ENCODE measurements at places on chromosomes 4 and X.

DNA sequence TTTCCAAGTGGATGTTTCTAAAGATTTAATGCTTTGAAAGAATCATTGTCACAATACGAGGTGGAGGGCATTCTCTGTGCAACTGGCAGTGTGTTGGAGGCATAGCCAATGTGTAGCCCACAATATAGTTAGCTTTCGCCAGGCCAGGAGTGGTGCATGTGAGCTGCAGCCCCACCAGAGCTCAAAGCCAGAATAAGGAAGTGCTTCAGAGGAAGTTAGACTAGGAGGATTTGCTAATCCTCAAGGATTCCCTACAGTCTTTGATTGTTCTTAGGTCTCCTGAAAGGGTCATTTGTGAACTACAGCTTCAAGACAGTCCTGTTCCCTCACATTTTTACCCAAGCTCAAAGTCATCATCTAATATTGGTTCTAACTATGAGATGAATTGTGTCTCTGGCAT lies 16.4 kb downstream of the TRPC5OS start:
- no peak for DNase-seq

GRCh38 chrX:37800717-37801116 lies 20.9 kb downstream of the CYBB start:
- peak; percentile 85 for DNase-seq

DNA sequence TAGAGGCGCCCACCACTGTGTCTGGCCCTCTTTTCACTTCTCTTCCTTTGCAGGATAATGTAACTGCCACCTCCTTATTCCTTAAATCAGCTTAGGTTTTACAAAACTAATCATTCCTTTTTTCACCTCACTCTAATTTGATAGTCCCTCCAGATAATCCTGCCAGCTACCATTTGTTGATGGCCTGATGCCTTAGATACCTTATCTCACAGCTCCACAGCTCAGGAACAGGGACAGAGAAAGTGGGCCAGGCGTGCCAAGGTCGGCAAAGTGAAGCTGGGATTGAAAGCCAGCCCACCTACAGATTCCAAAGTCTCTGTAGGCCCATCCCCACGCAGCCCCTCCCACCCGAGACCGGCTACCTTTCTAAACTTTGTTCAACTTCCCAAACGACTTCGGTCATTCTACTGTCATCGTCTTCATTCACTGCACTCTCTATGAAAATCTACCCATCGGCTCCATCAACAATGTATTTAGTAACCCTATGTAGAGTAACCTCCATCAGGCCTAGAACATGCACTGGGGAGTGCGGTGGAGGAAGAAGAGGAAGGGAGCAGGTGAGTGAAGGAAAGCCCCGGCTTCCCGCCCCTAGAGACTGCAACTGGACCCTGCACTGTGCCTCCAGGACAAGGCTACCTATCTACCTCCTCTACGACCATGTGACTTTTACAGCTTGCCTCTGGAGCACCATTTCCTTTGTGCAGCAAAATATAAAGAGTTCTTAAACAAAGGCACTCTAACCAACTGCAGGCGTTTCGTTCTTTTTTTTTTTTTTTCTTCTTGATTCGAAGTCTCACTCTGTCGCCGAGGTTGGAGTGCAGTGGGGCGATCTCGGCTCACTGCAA lies 1.5 kb downstream of the CASP6 start:
- DNase-seq = no peak

DNA sequence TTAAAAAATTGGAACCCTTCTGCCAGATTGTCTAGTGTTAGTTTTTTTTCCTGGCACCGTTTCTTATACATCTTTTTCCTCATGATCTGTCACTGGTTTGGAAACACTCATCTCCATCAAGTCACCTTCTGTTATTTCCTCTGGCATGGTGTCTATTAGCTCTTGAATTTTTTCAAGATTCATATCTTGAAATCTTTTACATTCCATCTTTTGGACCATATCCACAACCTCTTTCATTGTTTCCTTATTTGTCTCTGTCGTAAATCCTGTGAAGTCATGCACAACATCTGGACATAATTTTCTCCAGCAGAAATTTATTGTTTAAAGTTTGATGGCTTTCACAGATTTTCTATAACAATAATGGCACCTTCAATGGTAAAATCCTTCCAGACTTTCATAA lies 10.2 kb upstream of the TMEM185A start:
- DNase-seq = no peak

DNA sequence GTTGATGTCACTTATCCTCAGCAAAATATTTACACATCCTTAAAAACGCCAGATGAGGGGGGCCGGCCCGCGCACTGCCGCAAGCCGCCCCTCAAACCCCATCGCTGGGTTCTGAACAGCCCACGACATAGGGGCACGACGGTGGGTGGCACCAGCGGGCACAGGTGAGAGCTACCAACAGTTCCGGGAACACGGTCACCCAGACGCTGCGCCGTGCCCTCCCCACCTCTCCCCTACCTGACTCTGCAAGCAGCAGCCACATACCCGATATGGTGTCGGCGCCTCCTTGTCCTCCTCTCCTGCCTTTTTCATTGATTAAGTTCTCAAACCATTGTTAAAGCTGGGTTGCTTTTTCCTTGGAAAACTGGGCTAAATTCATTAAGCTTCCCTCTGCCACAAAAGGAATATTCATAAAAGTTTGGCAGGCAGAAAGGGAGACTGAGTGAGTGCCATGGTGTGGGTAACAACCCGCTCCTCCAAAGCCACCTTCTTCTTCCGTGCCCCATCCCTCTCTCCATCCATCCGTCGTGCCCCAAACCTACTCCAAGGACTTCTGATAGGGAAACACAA lies 1.4 kb downstream of the RAI2 start:
- DNase-seq = no peak

GRCh38 chrX:153571534-153571908 lies 27.4 kb downstream of the CCNQ start:
- DNase-seq = no peak

DNA sequence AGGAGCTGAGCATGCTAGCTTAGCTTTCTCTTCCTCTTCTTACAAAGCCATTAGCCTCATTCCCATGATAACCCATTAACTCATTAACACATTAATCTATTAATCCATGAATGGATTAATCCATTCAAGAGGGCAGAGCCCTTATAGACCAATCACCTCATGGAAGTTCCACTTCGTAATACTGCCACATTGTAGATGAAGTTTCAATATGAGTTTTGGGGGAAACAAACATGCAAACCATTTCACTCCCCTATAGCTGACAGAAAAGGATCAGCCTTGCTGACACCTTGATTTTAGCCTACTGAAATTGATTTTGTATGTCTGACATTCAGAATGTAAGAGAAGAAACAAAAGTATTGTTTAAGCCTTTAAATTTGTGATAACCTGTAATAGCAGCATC lies 251.8 kb upstream of the GALNTL6 start:
- DNase-seq = no peak

DNA sequence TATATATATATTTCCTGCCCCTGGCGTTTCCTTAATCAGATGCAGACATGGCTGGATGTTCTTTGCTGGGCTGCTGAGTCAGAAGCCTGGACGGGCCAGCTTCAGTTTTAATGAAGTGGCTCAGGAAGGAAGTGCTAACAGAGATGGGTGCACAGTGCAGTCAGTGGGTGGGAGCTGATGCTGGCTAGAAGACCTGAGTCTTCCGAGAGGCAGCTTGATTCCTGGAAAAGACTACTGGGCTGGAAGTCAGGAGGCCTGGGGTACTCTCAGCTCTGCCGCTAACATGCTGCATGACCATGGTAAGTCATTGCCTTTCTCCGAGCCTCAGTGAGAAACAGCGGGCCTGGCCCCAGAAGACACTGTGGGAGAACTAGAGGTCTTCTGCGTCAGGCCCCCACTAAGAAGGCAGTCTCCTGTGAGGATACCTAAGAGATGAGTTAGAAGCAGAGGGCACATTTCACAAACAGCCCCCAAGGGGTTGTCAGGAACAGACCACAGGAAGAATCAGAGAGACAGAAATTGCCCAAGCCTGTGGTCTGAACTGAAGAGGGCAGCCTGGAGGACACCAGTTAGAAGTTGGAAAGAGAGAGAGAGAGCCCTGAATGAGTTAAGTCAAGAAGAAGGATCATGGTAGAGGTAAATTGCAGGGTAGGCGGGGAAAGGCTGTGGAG lies 8.3 kb upstream of the CD40LG start:
- no peak for DNase-seq

DNA sequence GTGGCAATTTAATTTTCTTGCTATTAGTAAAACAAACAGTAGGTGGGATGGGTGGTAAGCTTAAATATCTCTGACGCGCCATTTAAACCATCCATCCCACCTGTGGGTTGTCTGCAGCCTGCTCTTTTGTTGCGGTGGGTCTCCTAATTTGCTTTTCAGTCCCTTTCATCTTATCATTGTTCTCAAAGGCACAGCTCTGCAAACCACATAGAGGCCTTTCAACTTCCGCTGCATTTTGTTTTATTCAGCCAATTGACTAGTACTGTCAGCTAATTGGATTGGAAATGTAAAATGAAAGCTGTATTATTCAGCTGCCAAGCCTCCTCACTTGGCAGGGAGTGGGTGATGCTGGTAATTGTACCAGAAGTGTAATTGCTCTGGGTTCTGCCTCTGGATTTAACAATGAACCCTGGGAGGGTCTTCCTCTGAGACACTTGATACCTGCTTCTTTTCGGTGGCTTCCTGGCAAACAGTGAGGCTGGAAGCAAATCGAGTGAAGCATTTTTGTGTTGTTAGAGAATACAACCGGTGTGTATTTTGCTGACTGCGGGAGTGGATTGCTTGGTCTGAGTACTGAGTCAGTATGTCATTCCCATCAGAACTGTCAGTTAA lies 165.6 kb downstream of the FRAS1 start:
- no peak for DNase-seq

DNA sequence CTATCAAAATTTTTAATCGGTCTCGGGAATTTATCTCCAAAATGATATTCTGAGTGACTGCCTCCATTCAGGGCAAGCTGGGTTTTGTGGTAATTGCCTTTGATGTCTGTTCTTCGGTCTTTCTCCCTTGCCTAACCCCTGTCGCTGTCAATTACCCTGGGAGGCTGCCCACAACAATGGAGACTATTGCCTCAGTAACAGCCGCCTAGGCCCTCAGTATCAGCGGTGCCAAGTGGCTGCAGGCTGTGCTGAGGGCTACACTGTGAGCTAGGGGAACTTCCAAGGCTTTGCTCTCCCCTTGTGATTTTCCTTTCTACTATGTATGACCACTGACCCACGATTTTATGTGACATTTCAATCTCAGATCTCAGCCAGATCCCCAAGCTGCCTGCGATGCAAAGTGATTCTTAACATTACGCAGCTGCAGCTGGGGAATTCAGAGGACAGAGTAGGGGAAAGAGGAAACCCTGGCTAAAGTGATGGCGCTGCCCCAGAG lies 36.3 kb upstream of the REST start:
- peak; percentile 59 for DNase-seq

DNA sequence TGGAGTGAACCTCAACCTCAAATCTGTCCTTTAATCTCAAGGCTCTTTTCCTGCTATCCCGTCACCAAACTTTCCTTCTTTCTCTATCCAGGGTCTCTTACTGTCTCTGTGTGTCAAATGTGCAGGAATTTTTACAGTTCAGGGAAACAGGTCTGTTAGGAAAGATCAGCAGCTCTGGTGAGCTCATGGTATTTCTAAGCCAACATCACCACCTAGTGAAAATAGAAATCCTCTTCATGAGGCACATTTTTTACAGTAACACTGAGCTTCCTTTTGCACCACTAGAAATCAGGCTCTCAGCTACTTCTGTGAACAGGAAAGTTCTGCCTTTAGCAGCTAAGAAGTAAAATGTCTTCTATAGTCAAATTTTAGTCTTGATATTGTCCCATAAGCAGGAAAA lies 39.6 kb downstream of the NUDT11 start:
- DNase-seq = no peak

DNA sequence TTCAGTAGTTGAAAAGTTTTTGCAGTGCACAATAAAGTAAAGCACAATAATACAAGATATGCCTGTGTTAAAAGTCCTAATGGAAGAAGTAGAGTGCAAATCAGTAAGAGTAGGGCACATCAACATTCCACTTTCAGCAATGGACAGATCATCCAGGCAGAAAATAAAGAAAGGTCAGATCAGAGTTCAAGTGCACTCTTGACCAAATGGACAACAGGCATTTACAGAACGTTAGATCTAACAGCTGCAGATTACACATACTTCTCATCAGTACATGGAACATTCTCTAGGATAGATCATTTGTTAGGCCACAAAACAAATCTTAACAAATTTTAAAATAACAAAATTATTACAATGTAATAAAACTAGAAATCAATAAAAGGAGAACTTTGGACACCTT lies 1373.5 kb upstream of the PABPC4L start:
- DNase-seq = no peak

DNA sequence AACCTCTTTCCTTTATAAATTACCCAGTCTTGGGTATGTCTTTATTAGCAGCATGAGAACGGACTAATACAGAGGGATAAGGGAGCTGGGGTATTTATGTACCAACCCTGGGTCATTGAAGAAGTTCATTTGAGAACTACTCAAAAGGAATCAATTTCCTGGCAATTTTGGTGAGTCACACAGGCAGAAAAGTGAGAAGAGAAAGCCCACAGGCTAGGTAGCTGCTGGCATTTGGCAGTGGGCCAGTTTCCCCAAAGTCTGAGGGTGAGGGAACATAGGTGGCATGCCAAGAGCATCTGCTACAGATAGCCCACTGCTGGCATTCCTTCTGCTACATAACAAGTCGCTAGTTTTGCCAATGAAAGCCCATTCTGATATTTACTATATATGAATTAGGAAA lies 411.2 kb downstream of the MID1IP1 start:
- no peak for DNase-seq

GRCh38 chr4:37946503-37947179 lies 13.6 kb upstream of the PTTG2 start:
- peak; percentile 76 for DNase-seq

GRCh38 chrX:72572248-72573157 lies at the start of gene HDAC8:
TSS of gene HDAC8 (minus strand) at chrX:72572843. CDS start at chrX:72572761, 82 bp downstream.
- peak; percentile 71 for DNase-seq
